ENCODE measurements at places on chromosomes 3 and 15.
A peak's percentile ranks its signal among the peaks of the same experiment; 100 is the strongest.

GRCh38 chr15:64717130-64717529 lies 58.3 kb downstream of the RBPMS2 start:
- H3K27me3 ChIP-seq = no peaks in the 10 kb centered on the region
- no peak for ATAC-seq
- no peak overlapping the region for H3K4me3 ChIP-seq
- H3K36me3 ChIP-seq = no peaks in the 10 kb centered on the region
- H3K4me1 ChIP-seq = no peaks in the 10 kb centered on the region

DNA sequence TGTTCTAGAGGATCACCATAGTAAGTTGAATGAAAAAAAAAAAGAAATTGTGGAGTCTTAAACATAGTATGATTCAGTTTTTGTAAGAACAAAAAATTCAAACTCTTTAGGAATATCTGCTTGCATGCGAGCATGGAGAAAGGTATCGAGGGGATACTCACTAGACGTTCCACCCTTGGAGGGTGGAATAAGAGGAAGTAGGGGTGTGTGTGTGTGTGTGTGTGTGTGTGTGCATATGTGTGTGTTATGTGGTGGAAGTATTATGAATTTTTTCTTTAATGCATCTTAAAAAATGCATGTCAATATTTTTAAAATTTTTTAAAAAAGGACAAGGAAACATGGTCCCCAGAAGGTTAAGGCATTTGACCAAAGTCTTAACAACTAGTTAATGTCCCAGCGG lies 26.5 kb upstream of the SIAH2 start:
- ATAC-seq = no peak
- H3K36me3 ChIP-seq = no peaks in the 10 kb centered on the region
- H3K27me3 ChIP-seq = peaks cover 5% of the 10 kb centered on the region
- H3K27ac ChIP-seq = no peak overlapping the region

DNA sequence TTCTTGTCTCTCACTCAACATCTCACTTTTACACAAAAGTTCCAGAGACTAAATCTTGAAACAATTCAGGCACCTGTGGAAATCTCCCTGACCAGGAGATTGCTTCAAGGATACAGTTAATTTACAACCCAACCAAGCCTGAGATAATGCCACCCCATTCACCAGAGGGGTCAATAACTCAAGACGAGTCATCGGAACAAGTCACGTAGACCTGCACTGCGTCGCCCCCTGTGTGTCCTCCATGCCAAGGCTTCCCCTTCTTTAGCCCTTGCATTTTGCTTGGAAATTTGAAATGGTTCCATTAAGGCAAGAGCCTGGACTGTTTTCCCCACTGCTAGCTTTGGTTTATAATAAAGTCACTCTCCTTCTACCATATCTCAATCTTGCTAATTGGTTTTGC lies 129.0 kb upstream of the NEO1 start:
- no peaks in the 10 kb centered on the region for H3K27me3 ChIP-seq
- ATAC-seq = no peak
- no peaks in the 10 kb centered on the region for H3K4me1 ChIP-seq
- H3K27ac ChIP-seq = no peak overlapping the region
- no peak overlapping the region for H3K4me3 ChIP-seq

DNA sequence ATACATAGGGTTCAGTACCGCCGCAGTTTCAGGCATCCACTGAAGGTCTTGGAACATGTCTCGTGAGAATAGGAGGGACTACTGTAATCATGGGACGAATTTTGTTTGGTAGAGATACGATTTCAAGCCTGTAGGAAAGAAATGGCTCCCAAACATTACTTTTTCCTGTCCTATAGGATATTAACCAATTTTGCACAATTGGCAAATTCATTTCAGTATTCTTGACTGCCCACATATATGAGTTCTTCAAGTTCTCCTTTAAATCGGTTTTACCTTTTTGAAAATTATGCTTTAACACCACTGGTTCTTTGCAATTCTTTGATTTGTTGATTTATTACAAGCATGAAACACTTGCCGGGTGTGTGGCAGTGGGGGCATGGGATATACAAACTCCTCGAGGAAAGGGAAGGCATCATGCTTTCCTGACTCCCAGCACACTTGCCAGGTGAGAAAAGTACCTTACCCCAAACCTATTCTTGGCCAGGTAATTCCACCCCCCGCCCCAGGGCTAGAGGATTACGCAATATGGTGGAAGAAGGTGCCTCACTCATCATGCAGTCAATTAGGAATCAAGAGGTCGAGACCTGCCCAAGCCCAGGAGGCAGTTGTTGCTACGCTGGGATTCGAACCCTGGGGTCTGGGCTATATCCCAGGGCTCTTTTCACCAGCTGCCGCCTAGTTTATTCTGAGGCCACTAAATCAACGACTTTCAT lies 584 bp upstream of the LARS2 start:
- H3K4me1 ChIP-seq = no peaks in the 10 kb centered on the region
- ATAC-seq = no peak
- no peaks in the 10 kb centered on the region for H3K36me3 ChIP-seq
- peak overlapping the region; percentile 18 for H3K27ac ChIP-seq
- peak overlapping the region; percentile 70 for H3K4me3 ChIP-seq

DNA sequence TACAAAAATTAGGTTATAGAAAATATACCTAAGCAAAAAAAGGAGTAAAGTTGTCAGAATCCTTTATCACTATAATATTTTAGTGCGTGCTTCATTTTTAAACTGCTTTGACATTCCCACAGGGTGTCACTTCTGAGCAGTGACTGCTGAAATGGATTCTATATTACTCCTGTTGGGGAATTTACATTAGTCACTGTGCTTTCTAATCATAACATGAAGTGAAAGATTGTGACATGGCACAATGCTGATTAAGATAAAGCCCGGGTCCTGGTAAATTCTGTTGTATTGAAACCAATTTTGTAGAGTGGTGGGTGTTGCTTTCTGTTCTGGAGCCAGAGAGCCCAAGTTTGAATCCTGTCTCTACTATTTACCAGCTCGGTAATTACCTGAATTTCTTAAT lies 36.4 kb upstream of the EHHADH start:
- H3K4me1 ChIP-seq = no peaks in the 10 kb centered on the region
- peaks cover 31% of the 10 kb centered on the region for H3K36me3 ChIP-seq
- H3K4me3 ChIP-seq = no peak overlapping the region

DNA sequence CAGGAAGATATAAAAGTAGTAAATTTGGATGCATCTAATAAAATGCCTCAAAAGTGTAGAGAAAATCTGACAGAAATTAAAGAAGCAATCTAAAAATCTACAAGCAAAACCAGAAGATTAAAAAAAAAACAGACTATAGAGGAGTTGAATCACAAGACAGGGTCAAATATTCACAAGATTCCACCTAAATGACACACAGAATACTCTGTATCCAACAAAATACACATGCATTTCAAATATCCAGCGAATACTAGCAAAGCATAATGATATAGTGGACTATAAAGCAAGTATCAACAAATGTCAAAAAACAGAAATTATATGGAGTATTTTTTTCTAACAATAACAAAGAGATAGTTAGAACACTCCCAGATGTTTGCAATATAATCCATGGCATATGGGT lies 20.5 kb upstream of the ACTC1 start:
- ATAC-seq = no peak
- H3K27ac ChIP-seq = no peak overlapping the region
- no peaks in the 10 kb centered on the region for H3K4me1 ChIP-seq
- H3K27me3 ChIP-seq = no peaks in the 10 kb centered on the region
- H3K36me3 ChIP-seq = no peaks in the 10 kb centered on the region

GRCh38 chr3:152718810-152719209 lies 116.1 kb upstream of the P2RY1 start:
- no peaks in the 10 kb centered on the region for H3K27me3 ChIP-seq
- no peak for ATAC-seq
- H3K4me1 ChIP-seq = no peaks in the 10 kb centered on the region
- H3K4me3 ChIP-seq = no peak overlapping the region
- no peak overlapping the region for H3K27ac ChIP-seq
- H3K36me3 ChIP-seq = no peaks in the 10 kb centered on the region

- no peak for ATAC-seq
- H3K36me3 ChIP-seq = no peaks in the 10 kb centered on the region
- peaks cover 38% of the 10 kb centered on the region for H3K27me3 ChIP-seq
Observed at GRCh38 chr3:44050867-44051266, 190.8 kb upstream of the TOPAZ1 start.

GRCh38 chr3:149575961-149576564 lies 81.8 kb downstream of the WWTR1 start:
- no peaks in the 10 kb centered on the region for H3K27me3 ChIP-seq
- ATAC-seq = peak; percentile 73
- H3K27ac ChIP-seq = peak overlapping the region; percentile 89
- H3K4me3 ChIP-seq = peak overlapping the region; percentile 2

DNA sequence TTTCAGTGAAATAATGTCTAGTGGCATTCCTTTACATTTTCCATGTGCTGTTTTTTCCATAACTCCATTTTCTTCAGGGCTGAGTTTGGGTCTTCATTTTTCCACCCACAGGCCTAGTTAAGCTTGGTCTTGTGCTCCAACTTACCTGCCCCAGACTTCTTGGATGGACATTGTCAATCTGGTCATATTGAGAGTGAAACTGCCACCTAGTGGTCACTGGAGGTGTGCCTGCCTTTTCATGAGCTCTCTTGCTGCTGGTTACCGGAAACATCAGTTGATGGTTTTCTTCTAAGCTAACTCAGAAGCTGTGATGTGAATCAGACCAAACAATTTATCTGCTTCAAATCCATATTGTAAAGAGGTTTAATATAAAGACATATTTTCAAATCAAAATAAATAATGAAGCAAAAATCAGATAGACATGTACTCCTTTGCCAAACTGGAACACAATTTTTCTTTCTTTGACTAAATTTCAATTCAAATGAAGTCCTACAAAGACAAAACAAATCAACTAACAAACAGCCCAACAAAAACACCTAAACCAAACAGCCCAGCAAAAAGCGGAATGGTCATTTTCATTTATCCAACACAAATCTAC lies 135.1 kb upstream of the RASGRP1 start:
- H3K27me3 ChIP-seq = no peaks in the 10 kb centered on the region
- no peaks in the 10 kb centered on the region for H3K36me3 ChIP-seq
- H3K27ac ChIP-seq = no peak overlapping the region

DNA sequence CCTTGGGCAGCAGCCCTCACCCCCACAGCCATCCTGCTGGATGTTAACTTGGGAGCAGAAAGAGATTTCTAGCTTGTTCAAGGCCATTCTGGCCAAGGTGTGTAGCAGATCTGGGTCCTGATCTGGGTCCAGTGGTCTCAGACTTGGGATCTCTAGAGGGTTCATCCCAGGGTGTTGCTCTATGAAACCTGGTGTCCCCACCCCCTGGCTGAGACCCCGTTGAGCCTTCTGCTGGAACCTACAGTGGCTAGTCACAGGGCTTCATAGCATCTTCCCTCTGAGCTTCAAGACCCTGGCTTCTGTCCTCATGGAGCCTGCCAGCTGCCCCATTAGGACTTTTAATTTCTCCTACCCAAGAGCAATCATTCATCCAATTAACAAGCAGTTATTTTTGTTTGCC lies 64.3 kb downstream of the EPHB1 start:
- no peaks in the 10 kb centered on the region for H3K36me3 ChIP-seq
- H3K27me3 ChIP-seq = no peaks in the 10 kb centered on the region
- no peak overlapping the region for H3K4me3 ChIP-seq
- no peaks in the 10 kb centered on the region for H3K4me1 ChIP-seq
- H3K27ac ChIP-seq = no peak overlapping the region
- ATAC-seq = no peak

GRCh38 chr3:193963808-193964516 lies 172.0 kb upstream of the HES1 start:
- no peak overlapping the region for H3K27ac ChIP-seq
- no peaks in the 10 kb centered on the region for H3K4me1 ChIP-seq
- no peaks in the 10 kb centered on the region for H3K36me3 ChIP-seq
- no peak for ATAC-seq
- no peak overlapping the region for H3K4me3 ChIP-seq
- H3K27me3 ChIP-seq = peaks cover 5% of the 10 kb centered on the region
